ENCODE measurements at places on chromosomes 4 and X.

- no peak for DNase-seq
Measured at GRCh38 chr4:160299608-160300007, 1196.7 kb downstream of the RAPGEF2 start.

- DNase-seq: peak; percentile 42
Measured at GRCh38 chrX:40097141-40097503, 636 bp downstream of the BCOR start.

GRCh38 chr4:41611881-41612871 is 74.2 kb downstream of the LIMCH1 start:
- no peak for DNase-seq

GRCh38 chr4:39032218-39033085 is at the start of gene TMEM156:
TSS of gene TMEM156 (minus strand) at chr4:39032409. CDS start at chr4:39032313, 96 bp downstream.
- DNase-seq: no peak

DNA sequence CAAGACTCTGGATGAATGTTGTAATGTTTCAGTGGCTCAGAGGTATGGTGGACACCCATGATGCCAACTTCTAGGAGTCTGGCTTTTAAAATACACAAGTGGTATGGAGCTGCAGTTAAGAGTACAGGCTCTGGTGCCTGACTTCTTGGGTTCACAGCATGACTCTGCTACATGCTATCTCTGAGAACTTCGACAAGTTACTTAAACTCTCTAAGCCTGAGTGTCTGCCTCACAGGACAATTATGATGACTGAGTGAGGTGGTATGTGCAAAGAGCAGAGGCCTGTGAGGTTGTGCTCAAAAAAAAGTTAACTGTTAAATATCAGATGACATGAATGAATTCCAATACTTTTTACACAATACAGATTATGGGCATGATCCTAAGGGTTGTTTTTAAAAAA is 90.9 kb upstream of the SRD5A3 start:
- DNase-seq: no peak

DNA sequence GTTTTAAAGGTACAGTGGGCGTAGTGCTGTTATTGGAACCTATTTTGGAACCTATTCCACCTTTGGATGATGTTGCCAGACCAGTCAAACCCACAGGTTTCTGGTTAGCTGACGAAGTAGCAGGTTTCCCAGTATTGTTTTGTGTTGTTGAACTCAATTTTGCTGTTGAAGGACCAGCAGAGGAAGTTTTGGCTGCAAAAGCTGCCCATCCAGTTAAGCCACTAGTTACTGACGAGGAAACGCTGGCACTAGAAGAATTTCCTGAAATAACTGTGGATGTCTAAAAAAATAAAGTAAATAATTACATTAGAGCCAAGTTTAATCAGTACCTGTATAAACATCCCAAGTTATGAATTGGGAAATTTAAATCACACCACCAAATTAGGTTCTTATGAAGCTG is 25.5 kb downstream of the INTS12 start:
- DNase-seq: no peak

DNA sequence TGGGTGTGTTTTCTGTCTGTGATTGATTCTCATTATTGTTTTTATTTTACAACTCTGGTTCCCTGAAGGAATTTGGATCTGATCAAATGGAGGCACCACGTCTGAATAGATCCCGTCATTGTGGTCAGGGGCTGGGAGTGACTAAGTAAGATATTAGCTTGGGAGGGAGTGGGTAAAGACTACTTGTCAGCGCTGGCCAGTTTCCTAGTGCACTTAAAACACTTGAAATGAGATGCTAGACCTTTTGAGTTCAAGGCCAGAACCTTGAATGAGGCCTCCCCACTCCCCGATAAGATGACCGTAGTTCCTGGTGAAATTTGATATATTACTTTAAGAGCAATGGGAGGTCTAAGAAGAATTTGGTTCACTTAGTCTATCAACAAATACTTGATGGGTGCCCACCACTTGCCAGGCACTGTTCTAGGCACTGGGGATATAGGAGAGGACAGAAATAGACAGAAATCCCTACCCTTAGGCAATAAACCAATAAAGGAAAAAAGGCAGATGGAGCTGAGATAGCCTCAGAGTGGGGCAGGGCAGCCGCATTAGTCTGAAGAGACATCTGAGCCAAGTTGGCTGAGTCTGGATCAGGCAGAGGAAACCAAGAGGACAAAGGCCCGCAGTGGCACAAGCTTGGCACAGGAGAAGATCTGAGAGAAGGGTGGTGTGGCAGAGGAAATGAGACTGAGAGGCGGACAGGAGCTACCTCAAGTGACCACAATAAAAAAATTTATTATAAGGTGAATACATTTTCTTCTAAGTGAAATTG is 11.8 kb downstream of the FAM184B start:
- DNase-seq: no peak

GRCh38 chr4:153834901-153835300 is 46.0 kb upstream of the SFRP2 start:
- DNase-seq: no peak

DNA sequence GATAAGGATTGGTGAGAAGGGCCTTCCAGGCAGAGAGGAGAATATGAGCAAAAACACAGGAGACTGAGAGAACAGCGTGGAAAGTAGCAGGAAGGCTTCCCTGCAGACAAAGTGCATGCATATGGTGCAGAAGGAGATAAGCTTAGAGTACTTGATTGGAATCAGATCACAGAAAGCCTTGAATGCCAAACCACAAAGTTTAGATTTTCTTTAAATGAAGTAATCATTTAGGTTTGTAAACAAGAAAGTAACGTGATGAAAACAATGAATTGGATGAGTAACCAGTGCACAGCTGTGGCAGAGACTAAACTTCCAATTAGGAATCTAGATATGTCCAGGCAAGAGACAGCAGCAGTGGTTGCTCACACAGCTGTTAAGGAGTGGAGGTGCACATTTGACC is 83.8 kb upstream of the C1QTNF7 start:
- no peak for DNase-seq

DNA sequence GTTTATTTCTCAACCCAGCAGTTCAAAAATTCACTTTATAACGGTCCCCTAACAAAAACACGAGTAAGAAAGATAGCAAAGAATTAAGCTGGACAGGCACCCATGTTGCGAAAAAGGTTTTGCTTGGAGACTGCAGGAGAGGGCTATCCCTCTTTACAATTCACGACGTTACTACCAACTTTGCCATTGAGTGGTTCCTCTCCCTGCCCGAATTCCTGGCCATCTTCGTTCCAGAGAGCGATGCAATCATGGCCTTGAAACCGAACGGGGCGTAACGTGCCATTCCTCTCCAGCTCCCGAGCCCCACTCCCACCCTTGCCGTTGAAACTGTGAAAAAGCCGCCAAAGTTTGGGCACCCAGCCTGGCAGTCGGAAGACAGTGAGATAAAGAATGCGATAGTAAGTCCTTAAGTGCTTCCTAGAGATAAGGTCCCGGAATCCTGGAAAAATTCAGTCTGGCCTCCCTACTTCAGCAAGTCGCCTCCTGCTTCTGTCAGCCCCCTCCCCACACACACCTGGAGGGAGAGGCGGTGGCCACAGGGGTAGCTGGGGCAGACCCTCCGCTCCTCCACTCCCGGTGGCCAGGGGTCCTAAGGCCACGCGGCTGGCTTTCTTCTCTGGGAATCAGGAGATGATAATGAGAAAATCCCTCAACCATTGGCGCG is 65.2 kb downstream of the FBXO8 start:
- DNase-seq: no peak

GRCh38 chr4:176906709-176907108 is 114.0 kb upstream of the VEGFC start:
- DNase-seq: no peak

Data from RPMI8226 (cell line).